ENCODE measurements at places on chromosomes 5 and 9. TPM values are rescaled to one million over a fixed set of nuclear protein-coding genes. Genes with fewer than 3 reads are reported as not detected.

Gene PSAT1
- total RNA-seq: 139 TPM

Gene STPG3
- not detected for total RNA-seq

Gene FOXD1
- total RNA-seq: 1.1 TPM

Gene KCNN2
- total RNA-seq: 2.1 TPM

Gene NXNL2
- total RNA-seq: 0.70 TPM

Gene SPATA31D4
- total RNA-seq: not detected

Gene MAPK9
- total RNA-seq: 40.5 TPM

Gene SOWAHA
- total RNA-seq: 6.8 TPM

Gene ARL10
- total RNA-seq: 9.3 TPM

Gene CAMK2A
- total RNA-seq: 1.4 TPM

Gene PAM
- 124 TPM for total RNA-seq

Gene MUSK
- total RNA-seq: not detected

Gene EQTN
- total RNA-seq: 0.44 TPM

DNA sequence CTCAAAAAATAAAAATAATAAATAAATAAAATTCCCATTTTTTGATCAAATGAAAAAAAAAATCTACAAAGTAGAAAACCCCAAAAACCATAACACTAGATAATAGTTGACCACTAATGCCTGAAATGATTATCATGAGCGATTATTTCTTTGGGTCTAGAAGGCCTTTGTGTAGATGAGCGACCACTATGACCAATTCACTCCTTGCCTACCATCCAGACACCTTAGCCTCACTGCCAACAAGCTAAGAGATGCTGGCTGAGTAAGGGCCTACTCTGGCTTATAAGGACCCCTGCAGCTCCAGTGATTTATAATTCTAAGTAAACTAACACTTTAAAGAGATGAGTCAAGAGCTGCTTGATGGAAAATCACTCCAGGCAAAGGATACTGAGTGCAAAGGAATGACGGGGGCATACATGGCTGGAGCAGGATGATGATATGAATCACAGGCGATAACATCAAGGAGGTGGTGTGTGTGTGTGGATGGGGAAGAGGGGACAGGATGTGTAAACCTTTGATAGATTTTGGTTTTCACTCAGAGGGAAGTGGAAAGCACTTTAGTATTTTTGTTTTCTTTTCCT is 4.8 kb upstream of the F2RL1 start:
- DNase-seq: no peak

GRCh38 chr5:162240734-162241133 is 173.2 kb downstream of the GABRG2 start:
- DNase-seq: no peak

DNA sequence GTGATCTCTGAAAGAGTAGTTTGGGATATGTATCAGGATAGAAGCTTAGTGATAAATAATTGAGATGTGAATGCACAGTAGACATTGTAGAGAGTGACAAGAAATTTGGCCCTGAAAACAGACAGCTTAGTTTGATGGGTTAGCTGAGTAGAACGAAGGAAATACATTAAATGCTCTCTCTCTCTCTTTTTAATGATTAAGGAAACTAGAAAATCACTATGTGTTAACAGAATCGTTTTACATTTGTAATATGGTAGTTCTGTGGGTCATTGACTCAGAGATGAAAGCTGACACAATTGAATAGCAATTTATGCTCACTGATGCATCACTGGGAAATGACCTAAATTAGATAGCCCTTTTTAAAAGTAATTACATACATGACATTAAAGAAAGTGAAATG is 739.8 kb upstream of the PTPRD start:
- DNase-seq: no peak

GRCh38 chr5:178078197-178079010 is 34.9 kb upstream of the N4BP3 start:
- no peak for DNase-seq

- no peak for DNase-seq
Measured at GRCh38 chr9:32340361-32340760, 44.1 kb upstream of the ACO1 start.

DNA sequence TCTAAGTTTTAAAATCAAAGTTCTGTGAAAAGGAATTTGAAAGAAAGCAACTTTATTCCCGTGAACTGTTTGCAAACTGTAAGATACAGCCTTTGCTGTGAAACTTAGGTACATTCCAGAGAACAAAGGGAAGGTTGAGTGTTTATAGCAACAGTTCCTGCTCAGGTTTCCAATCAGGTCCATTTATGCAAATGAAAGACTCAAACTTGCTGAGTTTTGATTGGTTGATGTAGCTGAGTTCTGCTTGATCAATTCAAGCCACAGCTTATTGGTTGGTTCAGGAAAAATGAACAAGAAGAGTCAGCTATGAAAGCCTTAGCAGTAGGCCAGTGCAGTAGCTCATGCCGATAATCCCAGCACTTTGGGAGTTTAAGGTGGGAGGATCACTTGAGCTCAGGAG is 37.9 kb downstream of the SLC27A6 start:
- DNase-seq: no peak

DNA sequence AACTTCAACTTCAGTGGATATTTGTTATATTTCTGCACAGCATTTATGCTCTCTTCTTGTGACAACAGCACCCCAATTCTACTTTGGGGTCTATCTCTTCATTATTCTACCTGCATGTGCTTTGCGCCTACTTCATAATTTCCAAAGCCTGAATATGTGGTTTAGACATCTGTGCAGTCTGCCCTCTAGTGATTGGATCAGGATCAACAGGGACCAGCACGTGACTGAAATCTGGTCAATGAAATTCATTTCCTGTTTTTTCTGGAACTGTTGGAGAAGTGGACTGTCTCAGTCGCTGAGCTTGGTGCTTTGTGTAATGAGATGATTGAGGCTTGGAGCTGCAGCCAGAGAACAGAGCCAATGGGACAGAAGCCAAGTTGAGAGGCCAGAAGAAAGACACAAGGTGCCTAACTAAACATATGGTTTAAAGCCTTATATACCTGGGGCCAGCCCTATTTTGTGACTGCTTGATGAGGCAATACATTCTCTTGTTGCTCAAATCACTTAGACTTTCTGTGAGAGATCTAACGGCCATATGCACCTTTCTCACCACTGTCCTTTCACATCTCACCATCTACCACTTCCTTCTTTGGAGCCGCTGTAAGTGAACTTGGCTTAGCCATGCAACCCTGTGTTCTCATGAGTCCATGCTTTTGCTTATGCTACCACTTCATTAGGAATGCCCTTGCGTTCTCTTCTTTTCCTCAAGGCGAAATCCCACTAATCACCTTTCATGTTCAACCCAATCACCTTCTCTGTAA is 68.8 kb upstream of the PPP2R2B start:
- no peak for DNase-seq

GRCh38 chr5:112907166-112907631 is 14.8 kb downstream of the REEP5 start:
- DNase-seq: no peak

GRCh38 chr5:150075806-150076205 is 10.5 kb downstream of the CSF1R start:
- peak; percentile 22 for DNase-seq

DNA sequence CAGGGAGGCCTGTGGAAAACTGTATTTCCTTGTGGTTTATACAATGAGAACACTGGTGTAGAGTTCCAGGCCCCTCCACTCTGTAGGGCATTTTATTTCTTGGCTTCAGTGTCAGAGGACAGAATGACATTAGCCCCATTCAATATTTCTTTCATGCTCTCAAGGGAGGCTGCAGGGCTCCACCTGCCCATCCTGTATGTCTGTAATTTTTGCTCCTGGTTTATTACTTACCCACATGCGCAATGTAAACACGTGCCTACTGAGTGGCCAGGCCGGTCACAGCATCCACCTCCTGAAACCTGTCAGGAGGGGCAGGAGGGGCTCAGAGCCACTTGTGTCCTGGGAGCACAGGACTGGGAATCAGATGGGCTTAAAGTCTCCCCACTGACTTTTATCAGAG is 82.4 kb downstream of the GADD45G start:
- DNase-seq: no peak

DNA sequence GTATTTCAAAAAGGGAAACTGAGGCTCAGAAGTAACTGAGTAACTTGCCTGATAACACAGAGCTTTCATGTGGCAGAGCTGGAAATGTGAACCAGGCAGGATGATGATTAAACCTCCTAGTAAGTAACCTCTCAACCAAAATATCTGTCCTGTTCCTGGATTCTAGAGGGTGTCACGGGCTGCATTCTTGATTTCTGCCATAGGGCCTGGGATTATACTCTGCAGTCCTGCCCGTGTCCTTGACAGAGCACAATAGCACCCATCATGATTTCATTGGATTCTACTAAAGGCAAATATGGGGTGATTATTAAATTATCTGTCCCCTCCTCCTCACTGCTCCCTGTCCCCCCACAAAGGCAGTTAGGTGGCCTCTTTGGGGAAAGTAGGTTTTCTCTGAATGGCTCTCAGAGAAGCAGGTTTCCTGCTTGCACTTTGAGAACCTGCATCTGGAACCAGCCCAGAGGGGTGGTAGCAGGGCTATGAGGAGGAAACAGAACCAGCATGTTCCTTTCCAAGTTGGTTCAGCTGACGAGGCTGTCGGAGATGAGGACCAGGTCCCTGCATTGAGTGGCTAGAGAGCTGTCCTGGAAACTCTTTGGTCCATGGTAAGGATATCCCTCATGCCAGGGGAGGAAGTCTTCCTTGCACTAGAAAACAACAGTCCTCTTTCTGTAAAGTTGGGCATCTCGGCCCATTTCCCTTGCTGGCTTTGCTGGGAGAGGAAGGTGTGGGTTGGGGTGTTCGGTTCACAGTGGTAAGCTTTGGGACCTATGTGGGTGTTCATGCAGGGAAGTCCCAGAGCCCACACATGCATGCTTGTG is 36.6 kb downstream of the PPARGC1B start:
- no peak for DNase-seq

DNA sequence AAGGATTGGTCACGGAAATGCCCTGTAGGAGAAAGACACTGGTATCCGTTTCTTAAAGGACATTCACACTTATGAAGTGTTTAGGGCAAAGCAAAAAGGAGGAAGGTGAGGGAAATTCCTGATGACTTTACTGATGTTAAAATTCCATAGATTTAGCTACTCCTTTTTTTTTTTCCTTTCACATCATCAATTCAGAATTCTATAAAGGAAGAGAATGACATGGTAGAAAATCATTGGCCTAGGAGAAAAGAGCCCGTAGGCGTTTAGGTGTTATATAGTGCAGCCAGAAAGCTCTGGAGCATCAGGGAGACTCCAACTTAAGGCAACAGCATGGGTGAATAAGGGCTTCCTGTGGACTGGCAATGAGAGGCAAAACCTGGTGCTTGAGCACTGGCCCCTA is at the start of gene TSLP:
Gene TSLP (plus strand): TSS at position 301 of the 400 bp plus-strand sequence. CDS start 178 bp downstream, outside the sequence.
- no peak for DNase-seq

DNA sequence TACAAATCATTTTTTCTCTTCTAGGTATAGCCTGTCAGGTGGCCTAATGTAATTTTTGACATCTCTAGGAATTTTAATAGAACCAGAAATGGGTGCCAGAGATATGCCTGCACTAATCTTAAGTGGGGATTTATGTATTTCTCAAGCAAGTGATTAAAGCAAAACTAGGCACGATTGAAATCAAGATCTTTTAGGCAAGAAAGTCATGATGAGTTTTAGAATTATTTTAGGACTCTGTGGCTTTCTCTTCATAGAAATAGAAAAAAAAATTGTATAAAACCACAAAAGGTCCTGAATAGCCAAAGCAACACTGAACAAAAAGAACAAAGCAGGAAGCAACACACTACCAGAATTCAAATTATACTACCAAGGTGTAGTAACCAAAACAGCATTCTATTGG is 952 bp upstream of the AMACR start:
- no peak for DNase-seq

- DNase-seq: no peak
Measured at GRCh38 chr9:126526218-126527108, 87.3 kb upstream of the LMX1B start.

DNA sequence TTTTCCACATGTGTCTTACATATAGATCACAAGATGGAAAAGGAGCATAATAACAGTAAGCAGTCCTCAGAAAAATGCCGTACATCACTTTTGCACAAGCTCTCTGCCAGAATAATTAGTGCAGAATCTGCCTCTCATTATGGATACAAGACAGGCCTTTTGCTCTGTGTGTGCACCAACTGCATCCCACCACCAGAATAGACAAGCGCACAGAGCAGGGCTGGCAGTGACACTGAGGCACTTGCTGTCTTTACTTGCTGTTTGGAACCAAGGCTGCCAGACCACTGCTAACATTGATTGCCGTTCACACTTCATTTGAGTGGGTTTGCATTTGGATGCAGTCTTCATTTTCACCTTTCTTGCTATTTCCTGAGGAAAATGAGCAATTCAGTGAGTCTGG is 741.3 kb downstream of the TLE1 start:
- DNase-seq: no peak

DNA sequence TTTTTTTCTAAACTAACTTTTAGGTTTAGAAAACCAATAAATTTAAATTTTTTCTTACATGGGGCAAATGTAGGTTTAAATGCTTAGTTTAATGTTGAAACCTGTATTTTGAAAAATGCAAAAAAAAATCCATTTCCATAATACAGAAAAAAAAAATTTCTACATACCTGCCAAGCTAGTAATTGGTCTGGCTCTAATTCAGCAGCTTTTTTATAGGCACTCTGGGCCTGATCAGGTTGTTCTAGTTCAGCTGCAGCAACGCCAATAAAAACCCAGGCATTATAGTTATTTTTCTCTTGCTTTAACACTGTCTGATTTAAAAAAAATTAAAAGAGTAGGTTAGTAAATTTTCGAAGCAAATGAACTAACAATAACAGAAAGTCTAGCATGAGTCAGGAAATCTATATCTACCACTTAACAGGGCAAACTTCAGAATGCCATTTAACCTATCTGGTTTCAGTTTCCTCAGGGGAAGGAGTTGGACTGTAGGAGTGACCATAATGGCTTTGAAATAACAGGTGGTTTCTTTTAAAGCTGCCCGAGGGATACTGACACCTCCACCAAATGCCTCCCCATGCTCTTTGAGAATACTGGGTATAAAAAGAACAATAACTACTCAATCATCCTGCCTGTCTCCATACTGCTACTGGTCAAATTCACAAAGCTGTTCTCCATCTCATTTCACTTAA is 11.6 kb downstream of the SKIC3 start:
- no peak for DNase-seq

GRCh38 chr9:125521462-125522327 is 185.3 kb downstream of the MAPKAP1 start:
- no peak for DNase-seq

GRCh38 chr9:135764731-135765130 is 62.7 kb downstream of the KCNT1 start:
- DNase-seq: no peak

DNA sequence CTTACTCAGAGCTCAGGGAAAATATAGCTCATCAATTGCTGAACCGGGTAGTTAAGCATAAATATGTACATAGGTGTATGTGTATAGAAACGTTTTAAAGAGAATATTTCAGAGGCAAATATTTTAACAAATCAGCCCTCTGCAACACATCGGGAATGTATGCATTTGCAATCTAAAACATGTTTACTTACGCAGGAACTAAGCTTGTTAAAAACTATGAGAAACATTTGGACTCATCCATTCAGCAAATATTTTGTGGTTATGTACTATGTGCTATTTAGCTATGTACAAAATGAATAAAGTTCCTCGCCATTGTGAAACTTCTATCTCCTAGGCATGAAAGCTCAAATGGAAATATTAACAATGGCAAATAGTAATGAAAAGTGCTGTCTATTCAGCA is 469.9 kb downstream of the ARHGEF28 start:
- no peak for DNase-seq

GRCh38 chr9:2158766-2159430 is 143.8 kb downstream of the SMARCA2 start:
- no peak for DNase-seq

- DNase-seq: no peak
Measured at GRCh38 chr5:124726631-124727362, 19.6 kb downstream of the ZNF608 start.

- no peak for DNase-seq
Measured at GRCh38 chr5:12870872-12871539, 966.8 kb upstream of the CTNND2 start.

GRCh38 chr9:100219347-100219746 is 120.3 kb downstream of the INVS start:
- DNase-seq: no peak

Data from ureter (tissue), 1 donor.